Neuronal stem cell (in vitro differentiated cells): ENCODE measurements at places on chromosomes 12 and 14.

DNA sequence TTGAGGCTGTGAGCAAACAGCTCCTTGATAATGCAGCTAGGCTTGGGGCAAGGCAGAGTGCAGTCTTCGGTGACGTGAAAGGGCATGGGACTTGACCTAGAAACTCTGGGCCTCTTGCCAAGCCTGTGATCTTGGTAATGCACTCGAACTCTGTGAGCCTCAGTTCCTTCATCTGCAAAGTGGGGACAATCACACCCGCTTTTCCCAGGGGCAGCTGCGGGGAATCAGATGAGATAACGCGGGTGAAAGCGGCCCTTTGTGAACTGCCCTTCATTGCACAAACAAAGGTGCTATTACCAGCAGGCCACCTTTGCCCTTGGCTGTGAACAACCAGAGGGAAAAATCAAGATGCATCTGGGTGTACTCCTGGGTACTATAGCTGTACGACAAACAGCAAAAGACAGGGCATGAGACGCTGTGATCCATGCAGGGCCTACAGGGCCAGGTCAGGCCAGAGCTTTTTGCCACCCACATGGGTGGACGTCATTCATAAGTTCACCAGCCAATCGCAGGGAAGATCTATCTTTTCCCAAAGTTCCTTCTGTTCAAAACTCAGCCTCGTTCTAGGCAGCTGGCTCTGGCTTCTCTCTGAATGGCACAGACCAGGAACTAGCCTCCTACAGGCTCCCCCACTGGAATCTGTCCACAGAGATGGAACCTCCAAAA is 3.2 kb downstream of the MSI1 start:
- peak overlapping the region; percentile 89 for H3K4me3 ChIP-seq
- H3K27me3 ChIP-seq: no peaks in the 10 kb centered on the region
- H3K27ac ChIP-seq: no peak overlapping the region
- DNase-seq: no peak
- peaks cover 64% of the 10 kb centered on the region for H3K36me3 ChIP-seq

DNA sequence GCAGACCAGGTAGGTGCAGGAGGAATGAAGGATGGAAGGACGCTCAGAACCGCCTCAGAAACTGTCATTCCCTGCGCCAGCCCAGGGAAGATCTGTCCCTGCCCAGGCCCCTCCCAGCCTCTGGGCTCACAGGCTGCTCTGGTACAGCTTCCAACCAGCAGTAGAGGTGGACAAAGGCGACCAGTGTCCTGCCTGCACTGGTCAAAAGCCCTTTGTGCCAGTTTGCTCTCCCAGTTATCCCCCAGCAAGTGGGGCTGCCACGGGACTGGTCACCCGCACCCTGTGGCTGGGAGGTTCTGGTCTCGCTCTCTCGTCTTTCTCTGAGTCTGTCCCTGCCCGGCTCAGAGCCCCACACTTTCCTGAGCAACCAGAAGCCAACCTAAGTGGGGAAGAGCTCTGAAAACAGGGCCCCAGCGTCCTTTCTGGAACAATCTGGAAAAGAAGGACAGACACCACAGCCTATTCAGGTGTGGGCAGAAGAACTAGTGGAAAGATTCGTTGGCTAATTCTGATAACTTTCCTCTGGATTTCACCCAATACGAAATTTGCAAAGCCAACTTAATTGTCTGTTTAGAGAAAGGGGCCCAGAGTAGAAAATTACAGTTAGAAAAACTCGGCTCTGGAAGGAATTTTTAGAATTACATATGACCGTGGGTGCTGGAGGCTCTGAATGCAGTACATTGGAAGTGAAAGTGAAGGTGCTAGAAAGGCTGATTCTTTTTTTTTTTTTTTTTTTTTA is 21.7 kb downstream of the SNRNP35 start:
- H3K4me3 ChIP-seq: no peak overlapping the region
- H3K36me3 ChIP-seq: peaks cover 80% of the 10 kb centered on the region
- H3K27ac ChIP-seq: no peak overlapping the region
- no peak for DNase-seq

DNA sequence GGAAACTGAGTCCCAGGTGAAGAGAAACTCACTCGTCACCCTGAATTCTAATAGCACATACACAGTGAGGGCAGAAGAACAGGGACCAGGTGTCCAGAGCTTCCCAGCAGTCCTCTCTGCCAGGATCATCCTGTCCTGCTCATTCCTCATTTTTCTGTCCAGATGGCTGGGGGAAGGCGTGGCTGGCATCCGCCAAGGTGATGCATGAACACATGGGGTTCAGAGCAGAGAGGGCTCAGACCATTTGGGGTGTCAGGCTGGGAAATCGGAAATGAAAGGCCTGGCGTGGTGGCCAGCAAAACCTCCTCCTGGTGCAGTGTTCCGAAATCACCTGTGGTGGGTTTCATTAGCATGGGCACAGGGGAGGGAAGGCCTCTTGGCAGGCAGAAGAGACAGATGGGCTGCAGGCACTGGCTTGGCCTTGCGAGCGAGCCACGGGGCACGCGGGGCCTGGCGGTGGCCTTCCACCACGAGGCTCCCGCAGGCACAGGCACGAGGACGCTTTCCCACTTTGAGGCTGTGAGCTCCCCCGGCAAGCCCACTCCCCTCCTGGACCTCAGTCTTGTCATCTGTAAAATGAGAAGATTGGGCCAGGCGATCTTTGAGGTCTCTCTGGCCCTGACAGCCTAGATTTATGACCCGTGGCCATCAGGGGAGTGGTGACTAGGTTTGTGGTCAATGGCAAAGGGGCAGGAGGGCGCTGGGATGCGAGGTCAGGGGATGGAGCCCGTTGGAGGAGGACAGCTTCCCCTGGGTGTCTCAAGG is 68.5 kb downstream of the TSPAN9 start:
- H3K4me3 ChIP-seq: no peak overlapping the region
- no peaks in the 10 kb centered on the region for H3K27me3 ChIP-seq
- H3K36me3 ChIP-seq: no peaks in the 10 kb centered on the region
- peaks cover 5% of the 10 kb centered on the region for H3K4me1 ChIP-seq
- H3K27ac ChIP-seq: no peak overlapping the region

DNA sequence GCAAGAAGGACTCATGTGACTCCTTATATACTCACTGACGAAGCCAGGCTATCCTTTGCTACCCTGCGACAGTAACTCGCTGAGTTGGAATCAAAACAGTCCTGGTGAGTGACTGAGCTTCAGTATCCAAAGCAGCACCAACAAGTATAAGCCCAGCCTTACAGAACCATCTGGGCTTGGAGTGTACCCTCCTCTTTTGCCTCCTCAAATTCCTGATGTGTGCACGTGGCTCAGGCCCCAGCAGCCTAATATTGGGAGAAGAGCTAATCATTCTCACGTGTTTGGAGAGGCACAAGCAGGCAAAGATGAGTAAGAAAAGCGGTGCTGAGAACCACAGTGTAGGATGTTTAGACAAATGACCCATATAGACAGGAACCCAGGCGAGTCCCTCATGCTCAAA is 34.4 kb downstream of the PPTC7 start:
- DNase-seq: no peak
- H3K4me1 ChIP-seq: no peaks in the 10 kb centered on the region
- peaks cover 3% of the 10 kb centered on the region for H3K36me3 ChIP-seq
- no peak overlapping the region for H3K27ac ChIP-seq
- no peaks in the 10 kb centered on the region for H3K27me3 ChIP-seq

DNA sequence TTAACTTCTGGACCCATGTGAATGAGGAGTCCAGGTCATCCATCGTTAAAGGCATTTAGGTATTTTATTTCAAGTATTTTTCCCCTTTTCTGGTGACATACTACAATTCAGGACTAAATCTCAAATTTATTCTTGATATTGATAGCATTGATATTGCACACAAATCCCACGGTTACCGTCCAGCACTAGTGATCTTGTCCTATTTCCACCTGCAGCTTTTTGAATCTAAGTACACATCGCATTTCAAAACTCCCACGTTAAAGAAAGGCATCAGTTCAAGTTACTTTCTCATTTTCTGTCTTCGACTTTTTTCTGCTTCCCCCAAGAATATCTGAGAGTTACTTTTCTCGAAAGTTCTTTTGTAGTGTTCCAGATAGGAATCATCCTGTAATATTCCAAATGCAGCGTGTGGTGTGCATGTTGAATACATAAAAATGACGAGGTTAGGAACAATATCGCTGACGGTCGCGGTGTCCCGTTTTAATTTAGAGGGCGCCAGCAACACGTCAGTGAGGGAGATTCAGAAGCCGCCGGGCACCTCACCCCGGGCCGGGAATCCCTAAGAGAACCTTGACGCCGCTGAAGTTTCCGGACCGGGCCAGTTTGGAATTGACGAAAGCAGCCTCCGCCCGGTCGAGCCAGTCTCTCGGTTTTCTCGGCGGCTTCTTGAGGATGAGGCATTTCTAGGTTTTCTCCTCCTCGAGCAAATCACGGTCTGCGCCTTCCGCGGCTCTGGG is 569 bp upstream of the RGS6 start:
- no peak overlapping the region for H3K4me3 ChIP-seq
- peaks cover 56% of the 10 kb centered on the region for H3K27me3 ChIP-seq
- H3K4me1 ChIP-seq: peaks cover 4% of the 10 kb centered on the region

DNA sequence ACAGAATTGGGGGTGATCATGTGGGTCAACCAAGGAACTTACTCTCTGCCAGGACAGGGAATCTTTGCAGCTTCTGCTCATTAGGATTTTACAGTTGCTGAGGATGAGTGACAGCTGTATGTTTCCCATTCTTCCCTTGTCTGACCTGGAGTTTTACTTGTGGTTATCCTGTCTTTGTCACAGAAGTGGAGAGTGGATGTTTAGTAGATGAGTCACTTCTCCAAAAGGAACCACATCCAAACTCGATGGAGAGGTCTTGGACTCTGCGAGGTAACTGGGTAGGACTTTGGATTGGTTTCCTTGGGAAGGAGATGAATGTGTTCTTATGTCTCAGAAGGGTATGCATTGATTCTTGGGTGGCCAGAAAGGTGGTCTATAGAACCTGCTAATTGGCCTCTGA is 53.8 kb upstream of the USP44 start:
- H3K4me3 ChIP-seq: no peak overlapping the region
- no peaks in the 10 kb centered on the region for H3K36me3 ChIP-seq
- H3K4me1 ChIP-seq: peaks cover 3% of the 10 kb centered on the region

DNA sequence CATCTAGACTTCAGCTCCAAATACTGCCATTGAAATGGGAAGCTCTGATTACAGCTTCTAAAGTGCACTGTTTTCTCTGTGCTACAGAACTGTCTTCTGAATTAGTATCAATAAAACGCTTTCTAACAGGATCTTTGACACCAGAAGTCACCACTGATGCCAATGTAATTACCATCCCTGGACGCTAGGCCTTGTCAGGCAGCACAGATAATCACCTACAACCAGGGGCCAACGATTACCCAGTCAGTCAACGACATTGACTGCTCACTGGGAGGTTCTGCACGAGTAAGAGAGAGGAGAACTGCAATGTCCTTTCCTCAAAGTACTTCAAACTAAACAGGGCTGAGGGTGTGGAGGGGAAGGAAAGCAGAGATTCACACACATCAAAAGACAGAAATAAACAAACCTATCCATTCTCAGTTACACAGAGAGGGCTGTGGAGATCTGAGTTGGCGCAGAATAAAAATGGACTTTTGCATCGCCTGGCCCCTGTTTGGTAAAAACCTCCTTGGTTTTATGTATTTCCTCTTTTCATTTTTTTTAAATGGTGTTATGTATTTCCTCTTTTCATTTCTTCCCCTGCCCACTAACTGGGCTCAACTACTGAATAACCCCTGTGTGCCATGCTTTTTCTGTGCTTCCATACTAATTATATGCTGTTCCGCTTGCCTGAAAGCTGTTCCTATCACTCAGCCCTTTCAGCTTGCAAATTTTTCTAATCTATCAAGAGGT is 492.2 kb downstream of the APAF1 start:
- no peak overlapping the region for H3K4me3 ChIP-seq
- no peak overlapping the region for H3K27ac ChIP-seq
- no peak for DNase-seq
- peaks cover 2% of the 10 kb centered on the region for H3K4me1 ChIP-seq

GRCh38 chr12:121366063-121366459 is 13.8 kb upstream of the ANAPC5 start:
- DNase-seq: no peak
- no peak overlapping the region for H3K27ac ChIP-seq
- no peaks in the 10 kb centered on the region for H3K4me1 ChIP-seq
- H3K4me3 ChIP-seq: no peak overlapping the region
- H3K27me3 ChIP-seq: no peaks in the 10 kb centered on the region

GRCh38 chr12:114479831-114480230 is 73.9 kb upstream of the TBX5 start:
- DNase-seq: no peak
- H3K4me1 ChIP-seq: no peaks in the 10 kb centered on the region
- H3K27me3 ChIP-seq: peaks cover 23% of the 10 kb centered on the region
- H3K36me3 ChIP-seq: no peaks in the 10 kb centered on the region
- H3K27ac ChIP-seq: no peak overlapping the region
- no peak overlapping the region for H3K4me3 ChIP-seq

GRCh38 chr14:76782115-76782884 is 21.0 kb downstream of the VASH1 start:
- no peak overlapping the region for H3K4me3 ChIP-seq
- no peaks in the 10 kb centered on the region for H3K4me1 ChIP-seq
- H3K27me3 ChIP-seq: no peaks in the 10 kb centered on the region
- peaks cover 88% of the 10 kb centered on the region for H3K36me3 ChIP-seq

DNA sequence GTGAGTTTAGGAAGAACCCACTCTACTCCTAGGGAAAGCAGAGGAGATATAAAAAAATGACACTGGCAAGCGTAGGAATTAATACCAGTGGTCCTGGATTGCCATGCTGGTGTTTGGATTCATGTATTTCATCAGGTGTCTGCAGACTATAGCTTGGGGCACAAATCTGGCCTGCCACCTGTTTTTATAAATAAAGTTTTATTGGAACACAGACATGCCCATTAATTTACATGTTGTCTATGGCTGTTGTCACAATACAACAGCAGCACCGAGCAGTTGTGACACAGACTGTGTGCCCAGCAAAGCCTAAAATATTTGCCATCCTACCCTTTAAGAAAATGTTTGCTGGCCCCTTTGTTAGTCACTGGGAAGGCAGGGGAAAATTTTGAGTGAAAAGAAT is 553.2 kb downstream of the VRK1 start:
- no peak overlapping the region for H3K4me3 ChIP-seq
- H3K4me1 ChIP-seq: no peaks in the 10 kb centered on the region
- no peaks in the 10 kb centered on the region for H3K36me3 ChIP-seq
- H3K27me3 ChIP-seq: no peaks in the 10 kb centered on the region
- no peak overlapping the region for H3K27ac ChIP-seq

DNA sequence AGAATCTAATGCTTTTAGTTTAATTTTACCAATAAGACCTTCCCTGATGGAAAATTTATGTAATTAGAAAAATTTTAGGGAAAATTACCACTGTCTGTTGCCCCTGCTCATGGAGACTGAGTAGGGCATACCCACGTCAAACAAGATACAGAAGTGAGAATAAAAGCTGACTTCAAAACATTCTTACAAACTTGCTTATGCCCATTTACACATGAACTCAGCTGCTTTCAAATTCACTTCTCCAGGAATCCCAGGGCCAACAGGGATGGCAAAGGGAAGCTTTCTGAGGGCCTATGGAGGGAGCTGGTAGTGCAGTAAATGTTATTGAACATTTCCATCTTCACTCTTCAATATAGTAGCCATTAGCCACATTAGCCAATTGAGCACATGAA is 4.8 kb upstream of the NINJ2 start:
- no peak overlapping the region for H3K4me3 ChIP-seq
- no peaks in the 10 kb centered on the region for H3K4me1 ChIP-seq
- H3K27me3 ChIP-seq: peaks cover 3% of the 10 kb centered on the region
- no peak for DNase-seq
- no peak overlapping the region for H3K27ac ChIP-seq

- H3K27me3 ChIP-seq: no peaks in the 10 kb centered on the region
- H3K4me3 ChIP-seq: no peak overlapping the region
- H3K27ac ChIP-seq: no peak overlapping the region
- no peak for DNase-seq
- H3K36me3 ChIP-seq: peaks cover 5% of the 10 kb centered on the region
Measured at GRCh38 chr12:106974511-106974910, 12.4 kb downstream of the MTERF2 start.

- H3K4me1 ChIP-seq: peaks cover 3% of the 10 kb centered on the region
- H3K27ac ChIP-seq: peak overlapping the region; percentile 22
- no peak for DNase-seq
- H3K27me3 ChIP-seq: peaks cover 13% of the 10 kb centered on the region
Measured at GRCh38 chr14:88379706-88380343, 5.6 kb upstream of the SPATA7 start.
